Effector memory CD8-positive, alpha-beta T cell (primary cell): ENCODE measurements at places on chromosomes 11 and 22.
A peak's percentile ranks its signal among the peaks of the same experiment; 100 is the strongest.

DNA sequence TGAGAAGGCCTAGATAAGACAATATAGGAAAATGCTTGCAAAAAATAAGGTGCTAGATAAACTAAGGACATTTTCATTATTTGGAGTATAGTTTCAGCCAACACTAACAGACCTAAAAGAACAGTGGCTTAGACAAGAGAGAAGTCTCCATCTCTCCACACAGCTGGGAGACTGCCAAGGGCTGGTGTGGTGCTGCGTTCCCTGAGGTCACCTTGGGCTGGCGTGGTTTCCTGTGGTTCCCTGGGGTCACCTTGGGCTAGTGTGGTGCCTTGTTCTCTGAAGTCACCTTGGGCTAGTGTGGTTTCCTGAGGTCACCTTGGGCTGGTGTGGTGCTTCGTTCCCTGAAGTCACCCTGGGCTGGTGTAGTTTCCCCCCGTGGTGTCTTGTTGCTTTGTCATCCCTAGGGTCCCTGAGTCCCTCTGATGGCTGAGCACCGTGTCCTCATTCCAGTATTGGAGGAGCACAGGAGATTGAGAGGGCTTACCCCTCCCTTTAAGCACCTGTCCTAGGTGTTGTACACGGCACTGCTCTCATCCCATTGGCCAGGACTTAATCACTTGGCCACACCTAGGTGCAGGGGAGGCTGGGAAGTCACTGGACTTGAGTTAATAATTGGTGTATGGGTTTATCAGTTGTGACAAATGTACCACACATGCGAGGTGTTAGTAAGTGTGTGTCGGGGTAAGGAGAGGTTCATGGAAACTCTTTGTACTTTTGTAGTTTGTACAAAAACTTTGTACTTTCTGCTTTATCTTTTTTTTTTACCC is 14.9 kb downstream of the SAMM50 start:
- no peak for DNase-seq

DNA sequence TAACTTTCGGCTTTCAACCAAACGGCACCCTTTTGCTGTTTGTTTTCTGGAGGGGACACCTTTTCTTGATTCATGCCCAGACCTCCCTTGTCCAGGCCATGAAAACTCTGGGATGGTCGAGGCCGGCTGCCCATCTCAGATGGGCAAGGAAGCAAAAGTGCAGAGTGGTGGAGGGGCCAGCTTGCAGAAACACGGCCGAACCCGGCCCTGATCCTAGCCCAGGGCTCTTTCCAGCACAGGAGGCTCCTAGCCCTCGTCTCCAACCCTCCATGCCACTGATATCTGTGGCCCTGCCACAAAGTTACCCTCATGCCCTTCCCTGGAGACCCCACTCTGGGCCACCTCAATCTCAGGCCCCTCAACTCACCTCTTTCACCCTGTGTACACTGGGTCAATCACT is 18.9 kb upstream of the SLC22A12 start:
- DNase-seq: no peak

DNA sequence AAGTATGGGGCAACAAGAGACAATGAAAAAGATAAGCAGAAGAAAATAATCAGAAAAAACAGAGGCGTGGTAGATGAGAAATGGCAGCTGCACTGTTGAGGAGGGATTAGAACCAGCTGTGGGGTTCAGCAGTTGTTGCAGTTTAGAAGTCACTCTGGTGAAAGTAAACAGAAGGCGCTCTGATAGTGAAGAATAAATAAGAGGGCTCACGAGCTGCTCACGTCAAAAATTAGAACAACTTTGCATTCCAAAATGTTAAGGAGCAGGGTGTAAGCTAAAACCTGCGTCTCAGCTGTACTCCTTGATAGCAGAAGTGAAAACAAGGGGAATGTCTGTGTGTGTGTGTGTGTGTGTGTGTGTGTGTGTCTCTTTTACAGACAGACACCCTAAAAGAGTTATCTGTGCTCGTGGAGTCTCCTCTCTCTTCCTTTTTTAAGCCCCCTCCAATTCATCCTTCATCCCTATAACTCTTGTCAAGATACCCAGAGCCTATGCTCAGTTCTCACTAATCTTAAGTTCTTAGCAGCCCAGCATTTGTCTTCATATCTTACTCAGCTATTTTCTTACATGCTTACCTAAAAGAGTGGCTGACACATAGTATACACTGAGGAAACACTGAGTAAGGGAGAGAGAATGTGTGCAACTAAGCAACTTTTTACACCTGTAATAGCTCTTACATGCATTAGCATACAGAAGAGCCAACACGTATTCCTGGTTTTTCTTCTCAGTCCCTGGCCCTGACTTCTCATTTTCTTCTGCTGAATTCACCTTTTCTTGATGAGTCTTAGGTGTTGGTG is 8.9 kb downstream of the TTC17 start:
- no peak for DNase-seq

DNA sequence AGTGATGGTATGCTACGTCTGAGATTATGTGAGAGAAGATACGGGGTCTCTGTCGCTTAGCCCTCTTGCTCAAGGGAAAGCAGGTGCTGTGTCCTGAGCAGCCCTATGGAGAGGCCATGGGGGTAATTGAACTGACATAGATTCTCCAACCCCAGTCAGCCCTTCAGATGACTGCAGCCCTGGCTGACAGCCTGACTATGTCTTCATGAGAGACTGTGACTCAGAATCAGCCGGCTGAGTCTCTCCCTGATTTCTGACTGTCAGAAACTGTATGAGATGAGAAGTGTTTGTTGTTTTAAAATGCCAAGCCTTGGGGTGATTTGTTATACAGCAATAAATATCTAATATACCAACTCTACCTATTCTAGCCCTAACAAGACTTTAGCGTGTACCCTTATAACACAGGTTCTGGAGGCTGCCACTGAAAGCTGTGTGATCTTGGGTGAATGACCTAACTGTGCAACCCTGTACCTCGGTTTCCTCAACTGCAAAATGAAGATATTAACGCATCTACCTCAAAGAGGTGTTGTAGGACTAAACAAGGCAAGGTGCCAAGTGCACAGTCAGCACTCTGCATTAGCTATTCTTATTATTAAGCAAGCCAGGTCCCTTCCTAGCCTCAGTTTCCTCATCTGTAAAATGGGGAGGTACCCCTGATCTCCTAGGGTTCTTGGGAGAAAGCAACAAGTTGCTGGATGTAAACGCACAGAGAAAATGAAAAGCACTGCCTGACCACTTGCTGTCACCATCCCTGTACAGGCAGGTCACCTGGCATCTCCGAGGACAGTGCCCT is 24.9 kb downstream of the SLC43A1 start:
- DNase-seq: no peak

DNA sequence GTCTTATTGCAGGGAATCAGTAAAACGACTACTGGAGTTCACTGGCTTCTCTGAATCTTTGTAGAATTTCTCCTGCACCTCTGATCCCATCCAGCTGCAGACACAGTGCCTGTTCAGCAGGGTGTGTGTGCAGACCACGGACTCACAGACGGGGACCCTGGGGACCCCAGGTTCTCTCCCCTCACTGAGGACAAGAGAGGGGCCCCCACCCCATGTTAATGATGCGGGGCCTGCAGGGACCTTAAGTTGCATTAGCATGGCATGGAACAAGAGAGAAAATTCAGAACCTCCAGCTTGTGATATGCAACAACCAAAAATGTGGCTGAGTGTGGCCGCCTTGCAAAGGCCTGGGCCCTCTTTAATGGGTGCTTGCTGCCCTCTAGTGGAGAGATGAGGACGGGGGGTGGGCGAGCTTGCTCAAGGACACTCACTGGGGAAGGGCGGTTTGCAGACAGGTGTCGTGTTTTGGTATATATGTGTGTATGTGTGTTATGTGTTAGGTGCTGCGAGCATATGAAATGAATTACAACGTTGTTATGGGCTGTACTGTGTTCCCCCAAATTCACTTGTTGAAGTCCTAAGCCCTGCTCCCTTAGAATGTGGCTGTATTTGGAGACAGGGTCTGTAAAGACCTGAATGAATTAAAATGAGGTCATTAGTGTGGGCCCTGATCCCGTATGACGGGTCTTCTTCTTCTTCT is 84.4 kb upstream of the SEPTIN5 start:
- peak; percentile 80 for DNase-seq

- DNase-seq: no peak
Observed at GRCh38 chr22:37824674-37825641, 1.8 kb downstream of the GALR3 start.

DNA sequence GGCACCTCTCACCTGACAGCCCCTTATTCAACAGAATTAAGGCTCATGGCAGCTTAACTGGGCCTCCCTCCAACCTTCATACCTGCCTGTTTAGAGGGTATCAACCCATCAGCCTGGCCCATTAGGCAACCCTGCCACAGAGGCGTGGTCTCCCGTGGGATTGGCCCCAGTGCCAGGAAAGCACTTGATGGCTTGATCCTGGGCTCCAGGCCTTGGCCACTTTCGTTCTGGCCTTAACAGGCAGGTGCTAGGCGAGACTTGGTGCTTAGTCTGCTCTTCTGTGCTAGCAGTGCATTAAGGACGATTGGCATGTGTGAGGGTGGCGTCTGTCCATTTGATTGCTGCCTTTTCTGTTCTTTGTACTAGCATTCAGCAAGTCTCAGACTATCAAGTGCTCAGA is 75.2 kb downstream of the CABIN1 start:
- DNase-seq: no peak

DNA sequence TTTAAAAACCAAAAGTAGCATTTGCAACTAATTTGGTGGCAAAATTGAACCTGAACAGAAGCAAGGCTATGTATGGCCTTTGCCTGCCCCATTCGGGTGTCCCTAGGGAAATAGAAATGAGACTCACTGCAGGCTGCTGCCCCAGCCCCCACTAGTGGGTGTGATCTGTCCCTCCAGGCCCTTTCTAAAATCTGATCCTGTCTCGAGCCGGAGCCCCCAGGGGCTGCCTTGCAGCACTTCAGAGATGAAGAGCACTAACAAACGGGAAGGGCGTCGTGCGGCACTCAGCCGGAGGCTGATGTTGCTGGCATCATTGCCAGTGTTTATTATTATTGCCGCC is 43.2 kb downstream of the CD82 start:
- DNase-seq: no peak

DNA sequence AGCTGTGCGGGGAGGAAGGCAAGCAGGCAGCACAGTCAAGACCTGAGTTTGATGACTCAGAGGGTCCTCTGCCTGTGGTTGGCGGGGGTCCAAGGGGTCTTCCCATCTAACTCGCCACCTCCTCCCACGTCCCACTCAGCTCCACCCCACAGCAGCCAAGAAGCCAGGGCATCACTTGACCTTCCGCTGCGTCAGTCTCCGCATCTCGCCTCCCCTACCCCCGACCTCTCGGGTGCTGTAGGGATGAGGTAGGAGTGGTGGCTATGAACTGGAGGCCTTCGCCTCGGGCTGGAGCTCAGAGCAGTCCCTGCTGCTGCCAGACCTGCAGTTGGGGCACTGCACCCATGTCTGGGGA is 90.6 kb downstream of the CDKN1C start:
- DNase-seq: no peak

DNA sequence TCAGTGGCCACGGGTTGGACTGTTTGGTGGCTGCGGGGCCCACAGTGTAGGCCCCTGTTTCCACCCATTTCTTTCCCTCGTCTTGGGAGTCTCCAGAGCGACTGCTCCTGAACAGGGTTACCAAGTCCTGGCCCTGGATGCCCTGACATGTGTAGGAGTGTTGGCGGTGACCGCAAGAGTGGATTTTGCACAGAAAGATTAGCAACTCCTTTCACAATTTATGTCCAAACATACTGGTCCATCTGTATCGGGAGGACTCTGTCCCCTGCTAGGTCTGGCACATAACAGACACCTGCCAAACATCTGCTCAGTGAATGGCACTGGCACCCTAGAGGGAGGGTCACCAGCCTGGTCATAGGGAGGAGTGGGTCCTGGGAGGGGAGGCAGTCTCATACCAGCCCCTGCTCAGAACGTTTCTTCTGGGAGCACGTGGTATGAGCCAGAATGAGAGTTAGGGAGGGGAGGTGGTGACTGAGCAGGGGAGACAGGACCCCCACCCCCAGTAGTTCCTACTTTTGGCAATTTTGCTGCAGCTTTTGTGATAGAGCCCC is 3.4 kb upstream of the APOA1 start:
- DNase-seq: no peak

- DNase-seq: no peak
Observed at GRCh38 chr22:49964136-49965090, 3.8 kb downstream of the PIM3 start.

- no peak for DNase-seq
Observed at GRCh38 chr11:97087419-97087818, 697.6 kb downstream of the JRKL start.

GRCh38 chr22:29689880-29690213 is 30.0 kb upstream of the CABP7 start:
- DNase-seq: no peak

DNA sequence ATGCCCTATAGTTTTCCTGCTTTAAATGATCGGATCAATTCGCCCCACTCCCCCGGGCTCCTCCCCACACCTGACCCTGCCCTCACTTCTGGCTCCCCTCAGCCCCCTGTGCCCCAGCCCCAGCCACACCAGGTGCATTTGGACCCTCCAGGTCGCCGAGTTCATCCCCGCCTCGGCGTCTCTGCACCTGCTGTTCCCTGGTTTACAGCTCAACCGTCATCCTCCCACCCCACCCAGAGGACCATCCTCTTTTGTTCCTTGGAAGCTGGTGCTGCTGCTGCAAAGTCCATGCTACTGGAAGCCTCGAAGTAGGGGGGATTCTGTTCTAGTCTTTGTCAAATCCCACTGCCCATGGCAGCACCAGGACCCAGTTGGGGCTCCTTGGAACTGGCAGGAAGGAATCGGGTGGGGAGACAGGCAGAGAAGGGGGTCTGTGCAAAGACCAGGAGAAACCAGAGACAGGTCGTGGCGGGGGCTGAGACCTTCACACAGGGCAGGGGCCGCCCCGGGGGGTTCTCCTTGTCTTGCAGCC is 4.5 kb upstream of the MUC5B start:
- no peak for DNase-seq

GRCh38 chr11:65791719-65792213 is 4.9 kb downstream of the OVOL1 start:
- peak; percentile 55 for DNase-seq

GRCh38 chr11:29306527-29306926 is 710.3 kb downstream of the KCNA4 start:
- DNase-seq: no peak

DNA sequence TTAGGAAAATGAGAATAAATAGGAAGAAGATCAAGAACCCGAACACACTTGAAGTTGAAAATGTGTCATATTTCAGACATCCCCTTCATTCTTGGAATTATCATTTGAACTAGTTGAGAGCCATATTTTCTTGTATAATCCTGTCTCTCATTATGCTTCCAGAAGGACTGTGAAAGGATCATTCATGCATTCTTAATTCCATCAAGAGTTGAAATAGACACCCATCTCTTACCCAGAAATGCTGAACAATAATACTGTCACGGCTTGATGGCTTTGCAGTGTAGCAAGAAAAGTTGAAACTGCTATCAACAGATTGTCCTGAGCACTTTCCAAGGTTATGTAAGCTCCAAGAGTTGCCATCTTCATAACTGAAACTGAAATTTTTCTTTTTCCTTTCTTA is 79.7 kb downstream of the ARHGAP42 start:
- no peak for DNase-seq
